CD4-positive, alpha-beta T cell treated with Interleukin-15 for 4 hours (primary cell): ENCODE measurements at places on chromosomes 3 and 15.

- DNase-seq, result no peak
Observed at GRCh38 chr15:94683902-94684301, 452.5 kb downstream of the MCTP2 start.

DNA sequence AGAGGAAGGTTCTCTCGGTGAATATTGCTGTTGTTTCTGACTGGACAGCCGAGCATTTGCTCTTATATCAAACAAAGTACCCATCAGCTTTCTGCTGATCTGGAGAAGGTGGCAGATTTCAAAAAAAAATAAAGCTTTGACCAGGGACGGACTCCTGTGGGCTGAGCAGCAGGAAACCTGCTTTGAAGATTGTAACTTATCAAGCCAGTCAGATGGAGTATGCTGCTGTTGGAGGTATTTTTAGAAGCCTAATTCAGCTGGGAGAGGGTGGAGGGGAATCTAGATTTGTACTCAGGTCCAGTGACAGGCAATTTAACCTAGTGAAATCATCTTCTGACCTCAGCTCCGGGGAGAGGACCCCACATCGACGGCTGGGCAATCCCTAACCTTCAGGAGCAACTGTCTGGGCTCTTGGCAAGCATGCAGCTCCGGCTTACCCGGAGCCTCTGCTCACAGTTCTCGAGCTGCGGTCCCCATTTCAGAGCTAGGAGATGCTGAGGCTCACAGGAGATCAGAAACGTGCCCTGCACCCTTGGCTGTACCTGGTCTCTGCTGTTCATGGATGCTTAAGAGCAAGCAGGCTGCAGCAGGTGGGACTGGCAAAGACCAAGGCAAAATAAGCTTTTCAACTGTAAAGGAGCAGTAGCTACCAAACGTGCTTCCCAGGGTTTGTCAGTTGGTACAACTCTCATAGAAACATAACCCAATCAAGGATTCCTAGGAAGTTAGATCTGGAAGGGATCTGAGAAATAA lies 89.3 kb upstream of the ST8SIA2 start:
- no peak for DNase-seq

GRCh38 chr3:194497799-194498575 lies 11.2 kb upstream of the ATP13A3 start:
- DNase-seq, result no peak

GRCh38 chr3:112639455-112640225 lies 1.3 kb downstream of the CCDC80 start:
- DNase-seq, result no peak

GRCh38 chr15:31867536-31868442 lies 162.5 kb upstream of the CHRNA7 start:
- peak; percentile 57 for DNase-seq

DNA sequence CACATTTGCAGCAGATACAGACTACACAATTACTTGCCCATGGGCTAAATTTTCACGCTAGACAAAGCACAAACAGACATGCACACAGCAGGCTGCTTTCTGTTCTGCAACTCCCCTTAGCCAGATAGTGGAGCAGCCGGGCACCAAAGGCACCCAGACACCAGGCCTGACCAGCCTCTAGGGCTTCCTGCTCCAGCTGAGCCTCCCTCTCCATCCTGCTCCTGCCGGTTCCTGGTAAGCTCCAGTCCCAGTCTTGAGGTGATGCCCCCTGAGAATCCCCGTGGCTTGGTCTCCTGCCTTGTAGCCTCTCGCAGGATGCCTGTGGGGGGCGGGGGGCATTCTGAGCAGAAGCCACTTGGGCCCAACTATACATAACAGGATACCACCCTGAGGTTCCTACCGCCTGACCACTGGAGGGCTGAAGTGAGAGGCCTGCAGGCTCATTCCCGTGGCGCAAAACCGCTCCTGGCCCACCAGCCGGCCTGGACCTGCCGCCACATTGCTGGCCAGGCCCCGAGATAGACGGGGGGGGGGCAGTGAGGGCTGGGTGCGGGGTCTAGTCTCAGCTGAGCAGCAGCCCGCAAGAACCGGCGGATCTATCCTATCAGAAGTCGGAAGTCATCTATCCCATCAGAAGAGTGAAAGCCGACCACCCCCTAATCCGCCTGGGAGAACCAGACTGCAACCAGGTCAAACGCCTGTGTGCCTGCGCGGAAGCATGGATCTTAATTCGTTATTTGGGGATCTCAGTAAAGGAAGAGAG lies 3.9 kb downstream of the FOXL2 start:
- no peak for DNase-seq

- DNase-seq, result no peak
Observed at GRCh38 chr15:59553879-59554735, 57.5 kb upstream of the GCNT3 start.

GRCh38 chr3:87719060-87719459 lies 339.7 kb downstream of the CGGBP1 start:
- no peak for DNase-seq

- DNase-seq, result no peak
Observed at GRCh38 chr3:59766200-59766872, 716.5 kb upstream of the CFAP20DC start.

GRCh38 chr3:109851854-109852253 lies 514.5 kb upstream of the DPPA4 start:
- no peak for DNase-seq
